ENCODE measurements at places on chromosomes 16 and 17.

- no peak for DNase-seq
These were observed 6.7 kb downstream of the RPRML start for GRCh38 chr17:46972346-46972745.

DNA sequence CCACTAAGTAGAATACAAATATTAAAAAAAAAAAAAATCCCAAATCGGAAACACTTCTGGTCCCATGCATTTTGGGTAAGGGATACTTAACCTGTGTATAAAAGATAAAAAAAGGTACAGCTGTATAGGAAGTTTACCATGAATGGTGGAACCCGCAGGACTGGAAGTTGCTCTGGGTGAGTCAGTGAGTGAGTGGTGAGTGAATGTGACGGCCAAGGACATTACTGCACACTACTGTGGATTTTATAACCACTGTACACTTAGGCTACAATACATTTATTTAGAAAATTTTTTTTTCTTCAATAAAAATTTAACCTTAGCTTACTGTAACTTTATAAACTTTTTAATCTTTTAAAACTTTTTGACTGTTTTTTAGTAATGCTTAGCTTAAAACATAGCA is 71.3 kb upstream of the BCAR1 start:
- DNase-seq: no peak

DNA sequence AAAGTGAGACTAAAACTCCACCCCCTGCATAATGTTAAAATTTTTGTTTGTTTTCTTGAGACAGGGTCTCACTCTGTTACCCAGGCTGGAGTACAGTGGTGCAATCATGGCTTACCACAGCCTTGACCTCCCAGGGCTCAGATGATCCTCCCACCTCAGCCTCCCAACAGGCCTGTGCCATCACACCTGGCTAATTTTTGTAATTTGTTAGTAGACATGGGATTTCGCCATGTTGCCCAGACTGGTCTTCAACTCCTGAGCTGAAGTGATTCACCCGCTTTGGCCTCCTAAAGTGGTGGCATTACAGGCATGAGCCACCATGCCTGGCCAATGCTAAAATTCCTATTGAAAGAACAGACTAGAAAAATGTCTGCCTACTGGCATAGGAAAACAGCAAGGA is 103.8 kb downstream of the TRIM37 start:
- DNase-seq: no peak

DNA sequence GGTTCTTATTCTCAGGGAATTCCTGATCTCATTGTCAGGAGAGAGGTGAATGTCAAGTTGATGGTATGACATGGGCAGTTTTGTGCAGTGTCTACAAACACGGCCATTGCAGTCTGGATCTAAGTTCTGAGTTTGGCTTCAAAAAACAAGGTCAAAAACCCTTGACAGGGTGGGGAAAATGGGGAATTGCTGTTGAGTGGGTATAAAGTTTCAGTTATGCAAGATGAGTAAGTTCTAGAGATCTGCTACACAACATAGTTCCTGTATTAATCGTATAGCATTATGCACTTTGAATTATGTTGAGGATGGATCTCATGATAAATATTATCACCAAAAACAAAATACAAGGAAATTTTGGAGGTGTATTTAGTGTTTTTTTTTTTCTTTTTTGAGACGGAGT is 36.6 kb upstream of the CARMIL2 start:
- no peak for DNase-seq
